ENCODE measurements at places on chromosomes 12 and 14. TPM values are rescaled to one million over a fixed set of nuclear protein-coding genes. Genes with fewer than 3 reads are reported as not detected.

The PRH2 gene
- not detected for total RNA-seq

The FAM181A gene
- not detected for total RNA-seq

The DEGS2 gene
- not detected for total RNA-seq

The LALBA gene
- not detected for total RNA-seq

Data from right atrium auricular region (tissue), 2 donors.